ENCODE measurements at places on chromosomes 4 and X.

- DNase-seq = no peak
Observed at GRCh38 chr4:41209187-41209586, 5.2 kb downstream of the APBB2 start.

DNA sequence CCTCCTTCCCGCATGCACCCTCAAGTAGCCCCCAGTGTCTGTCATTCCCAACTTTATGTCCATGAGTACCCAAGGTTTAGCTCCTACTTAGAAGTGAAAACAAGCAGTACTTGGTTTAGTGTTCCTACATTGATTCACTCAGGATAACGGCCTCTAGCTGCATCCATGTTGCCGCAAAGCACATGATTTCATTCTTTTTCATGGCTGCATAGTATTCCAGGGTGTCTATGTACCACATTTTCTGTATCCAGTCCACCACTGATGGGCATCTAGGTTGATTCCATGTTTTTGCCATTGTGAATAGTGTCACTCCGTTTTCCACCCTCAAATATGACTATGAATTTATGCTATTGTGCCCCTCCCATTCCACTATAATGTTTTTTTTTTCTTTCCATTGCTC is 130.5 kb upstream of the MXRA5 start:
- no peak for DNase-seq

GRCh38 chrX:139949703-139950102 is 15.6 kb downstream of the CXorf66 start:
- no peak for DNase-seq

DNA sequence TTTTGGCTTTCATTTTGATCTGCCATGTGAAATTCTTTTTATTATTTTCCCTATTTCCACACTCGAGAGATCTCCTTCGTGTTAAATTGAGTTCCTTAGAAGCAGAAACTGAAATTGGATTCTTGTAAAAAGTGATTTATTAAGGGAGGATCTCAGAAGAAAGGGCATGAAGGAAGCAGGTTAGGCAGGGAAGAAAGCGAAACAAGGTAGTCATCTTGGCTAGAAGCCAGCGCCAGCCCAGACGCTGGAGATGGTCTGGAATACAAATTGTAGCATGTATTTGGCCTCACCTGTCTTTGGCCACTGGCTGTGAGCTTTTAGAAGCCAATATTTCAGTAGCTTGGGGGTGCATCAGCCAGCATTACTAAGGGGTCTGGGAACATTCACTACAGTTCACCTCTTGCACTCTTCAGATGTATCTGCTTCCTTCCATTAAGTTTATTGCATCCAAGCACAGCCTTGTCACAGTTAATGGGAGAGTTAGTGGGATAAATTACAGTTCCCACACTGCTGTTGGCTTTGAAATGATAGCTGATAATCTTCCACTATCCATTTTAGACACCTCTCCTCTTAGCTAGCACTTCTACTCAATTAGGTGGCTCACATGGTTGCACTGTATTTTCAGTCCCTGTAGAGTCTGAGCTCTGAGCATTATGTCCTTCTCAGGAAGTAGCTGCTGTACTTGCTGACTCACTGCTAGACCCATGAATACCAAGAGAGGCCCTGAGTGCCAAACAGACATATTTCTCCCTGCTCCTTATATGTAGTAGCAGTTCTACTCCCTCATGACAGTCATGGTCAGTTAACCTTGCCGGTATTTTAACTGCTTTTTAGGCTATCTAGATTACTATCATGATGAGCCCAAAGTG is 14.6 kb downstream of the GRXCR1 start:
- no peak for DNase-seq

- peak; percentile 33 for DNase-seq
Observed at GRCh38 chrX:155767051-155767875, 113.9 kb upstream of the VAMP7 start.

DNA sequence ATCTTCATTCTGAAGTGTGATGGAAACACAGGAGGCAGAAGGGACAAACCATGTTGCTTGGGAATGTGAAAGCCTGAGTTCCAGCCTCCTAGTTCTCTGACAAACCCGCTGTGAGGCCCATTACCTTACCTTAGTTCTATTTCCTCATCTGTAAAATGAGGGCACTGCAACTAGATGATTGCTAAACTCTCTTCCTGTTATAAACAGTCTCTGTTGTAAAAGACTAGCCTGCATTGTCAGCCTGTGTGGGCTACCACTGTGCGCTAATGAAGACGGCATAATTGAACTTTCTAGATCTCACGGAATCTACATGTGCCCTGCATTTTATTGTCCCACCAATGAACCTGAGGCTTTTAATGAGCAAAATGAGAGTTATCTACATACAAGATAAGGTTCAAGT is 147.2 kb downstream of the AFF2 start:
- no peak for DNase-seq

DNA sequence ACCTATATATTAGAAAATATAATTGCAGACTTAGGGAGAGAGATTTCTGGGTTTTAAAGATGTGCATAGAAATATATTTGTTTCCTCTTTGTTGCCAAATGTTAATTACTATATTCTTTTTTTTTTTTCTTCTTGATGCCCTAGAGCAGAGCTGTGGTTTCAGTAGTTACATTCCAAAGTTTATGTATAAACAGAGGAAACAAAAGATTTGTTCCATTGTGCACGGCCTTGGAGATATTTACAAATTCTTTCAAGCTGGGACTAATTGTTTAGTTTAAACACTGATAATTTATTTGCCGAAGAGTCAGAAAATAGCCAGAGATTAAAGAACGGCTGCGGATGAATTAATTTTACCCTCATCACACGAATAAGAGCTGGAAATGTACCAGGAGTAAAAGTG is 85.1 kb downstream of the USP46 start:
- no peak for DNase-seq

GRCh38 chr4:119284876-119285780 is 36.8 kb downstream of the FABP2 start:
- no peak for DNase-seq

GRCh38 chrX:55130481-55130880 is 41.7 kb downstream of the PAGE2 start:
- no peak for DNase-seq

DNA sequence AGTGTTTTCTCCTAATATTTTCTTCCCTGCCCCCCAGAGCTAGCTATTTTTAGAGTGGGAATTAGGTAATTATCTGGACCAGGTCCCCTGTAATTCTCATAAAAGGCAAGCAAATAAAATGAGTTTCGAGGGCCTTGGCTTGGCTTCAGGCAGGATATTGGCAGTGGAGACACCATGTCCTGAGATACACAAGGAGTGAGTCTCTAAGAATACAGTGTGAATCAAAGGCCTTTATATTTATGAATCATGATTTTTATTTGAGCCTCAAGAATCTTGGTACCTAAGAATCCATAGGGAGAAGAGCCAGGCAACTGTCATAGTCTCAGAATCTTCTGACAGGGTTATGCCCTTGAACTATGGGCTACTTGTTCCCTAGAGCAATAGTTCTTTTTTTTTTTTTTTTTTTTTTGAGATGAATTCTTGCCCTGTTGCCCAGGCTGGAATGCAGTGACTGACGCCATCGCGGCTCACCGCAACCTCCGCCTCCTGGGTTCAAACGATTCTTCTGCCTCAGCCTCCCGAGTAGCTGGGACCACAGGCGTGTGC is 205.4 kb downstream of the LDB2 start:
- DNase-seq = no peak

- DNase-seq = no peak
Observed at GRCh38 chr4:146959692-146960091, 14.0 kb upstream of the TTC29 start.

- DNase-seq = peak; percentile 49
Observed at GRCh38 chrX:153381684-153382532, 19.2 kb downstream of the PNMA6E start.

DNA sequence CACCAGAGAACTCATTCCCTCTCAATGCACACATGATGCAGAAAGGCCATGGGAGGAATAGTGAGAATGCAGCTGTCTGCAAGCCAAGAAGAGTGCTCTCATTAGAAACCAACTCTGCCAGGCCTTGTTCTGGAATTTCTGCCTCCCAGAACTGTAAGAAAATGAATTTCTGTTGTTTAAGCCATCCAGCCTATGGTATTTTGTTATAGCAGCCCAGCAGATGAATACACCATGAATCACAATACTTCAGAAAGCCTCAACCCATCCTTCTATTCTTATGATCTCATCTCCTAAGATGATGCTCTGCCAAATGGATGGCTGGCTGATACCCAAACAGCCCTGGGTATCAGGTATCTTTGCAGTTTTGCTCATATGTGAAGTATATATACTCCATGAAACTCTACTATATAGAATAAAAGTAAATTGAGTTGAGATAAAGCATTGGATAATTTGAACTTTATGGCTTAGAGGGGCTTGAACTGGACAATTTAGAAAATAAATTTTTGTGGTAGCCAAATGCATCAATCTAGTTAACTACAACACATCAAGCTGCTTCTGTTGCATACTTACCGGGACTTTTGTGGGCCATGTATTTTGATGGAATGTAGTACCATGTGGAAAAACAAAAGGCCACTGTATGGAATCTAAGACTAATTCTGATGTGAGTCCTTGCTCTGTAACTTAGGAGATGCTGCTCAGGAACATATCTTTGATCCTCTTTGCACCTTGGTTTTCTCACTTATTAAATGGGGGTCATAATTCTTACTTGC is 245.9 kb downstream of the HS3ST1 start:
- no peak for DNase-seq

GRCh38 chrX:70289168-70289792 is 447 bp downstream of the PDZD11 start:
- DNase-seq = no peak

GRCh38 chr4:86035688-86036087 is 324.2 kb downstream of the MAPK10 start:
- DNase-seq = no peak

- no peak for DNase-seq
Observed at GRCh38 chr4:176906709-176907108, 114.0 kb upstream of the VEGFC start.

- no peak for DNase-seq
Observed at GRCh38 chrX:45696736-45697135, 496.1 kb upstream of the DIPK2B start.

GRCh38 chr4:155039162-155039561 is 169.3 kb upstream of the NPY2R start:
- DNase-seq = no peak

GRCh38 chr4:148116264-148116663 is 325.9 kb downstream of the NR3C2 start:
- DNase-seq = no peak

- DNase-seq = no peak
Observed at GRCh38 chrX:140724736-140725135, 15.2 kb downstream of the LINC00632 start.

- DNase-seq = no peak
Observed at GRCh38 chrX:149717803-149718202, 5.9 kb downstream of the MAGEA11 start.

DNA sequence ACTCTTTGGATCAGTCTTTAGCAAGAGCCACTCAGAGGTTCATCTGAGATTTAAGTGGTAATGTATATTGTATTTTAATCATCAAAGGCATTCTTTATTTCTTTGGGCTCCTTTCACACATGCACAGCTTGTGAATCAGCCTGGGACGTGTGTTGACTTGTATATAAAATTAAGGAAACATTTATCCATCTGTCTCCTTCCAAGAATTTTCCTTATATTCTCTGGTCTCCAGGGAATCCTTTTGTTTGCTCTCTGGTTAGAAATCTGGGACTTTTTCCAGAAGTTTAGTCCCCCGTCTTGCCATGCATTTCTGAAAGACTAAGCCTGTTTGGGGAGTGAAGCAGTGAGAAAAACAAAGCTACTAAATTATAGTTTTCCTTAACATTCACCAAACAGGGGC is 212.3 kb downstream of the DCAF12L2 start:
- DNase-seq = no peak

- DNase-seq = no peak
Observed at GRCh38 chrX:1535241-1536041, 1.5 kb downstream of the P2RY8 start.

DNA sequence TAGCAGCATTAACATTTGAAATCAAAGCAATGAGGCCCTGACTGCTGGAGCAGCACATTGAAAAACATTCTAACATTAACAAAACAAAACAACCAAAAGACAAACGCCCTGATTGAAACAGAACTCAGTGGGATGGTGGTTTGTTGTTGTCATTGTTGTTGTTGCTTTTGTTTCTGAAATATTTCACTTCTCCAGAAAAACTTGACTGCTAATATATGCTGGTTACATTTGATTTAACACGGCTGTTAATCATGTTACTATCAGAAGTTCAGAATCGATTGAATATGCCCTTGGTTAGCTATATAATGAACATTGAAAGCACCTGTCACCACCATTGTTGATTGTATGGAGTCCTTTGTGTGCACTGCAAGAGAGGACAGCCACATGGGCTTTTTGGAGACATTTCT is 790.4 kb upstream of the GALNTL6 start:
- DNase-seq = no peak

GRCh38 chrX:1455948-1456280 is 3.2 kb upstream of the ASMTL start:
- no peak for DNase-seq

DNA sequence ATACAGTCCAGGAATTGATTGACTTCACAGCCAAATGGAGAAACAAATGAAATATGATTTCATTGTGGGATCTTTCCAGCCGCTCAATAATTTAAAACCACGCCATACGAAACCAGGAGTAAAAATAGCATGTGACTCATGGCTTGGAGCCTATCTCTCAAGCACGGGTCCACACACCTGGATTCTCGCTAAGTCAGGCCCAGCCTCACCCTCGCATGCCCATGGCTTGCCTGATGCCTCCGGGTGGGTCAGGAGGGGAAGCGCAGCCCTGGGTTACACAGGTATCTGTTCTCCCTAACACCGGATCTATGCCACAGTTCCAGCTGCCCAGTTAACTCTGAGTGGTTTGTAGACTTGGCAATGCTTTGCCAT is 5.6 kb upstream of the ABLIM2 start:
- DNase-seq = no peak

GRCh38 chr4:174580597-174580996 is 58.3 kb upstream of the HPGD start:
- no peak for DNase-seq

DNA sequence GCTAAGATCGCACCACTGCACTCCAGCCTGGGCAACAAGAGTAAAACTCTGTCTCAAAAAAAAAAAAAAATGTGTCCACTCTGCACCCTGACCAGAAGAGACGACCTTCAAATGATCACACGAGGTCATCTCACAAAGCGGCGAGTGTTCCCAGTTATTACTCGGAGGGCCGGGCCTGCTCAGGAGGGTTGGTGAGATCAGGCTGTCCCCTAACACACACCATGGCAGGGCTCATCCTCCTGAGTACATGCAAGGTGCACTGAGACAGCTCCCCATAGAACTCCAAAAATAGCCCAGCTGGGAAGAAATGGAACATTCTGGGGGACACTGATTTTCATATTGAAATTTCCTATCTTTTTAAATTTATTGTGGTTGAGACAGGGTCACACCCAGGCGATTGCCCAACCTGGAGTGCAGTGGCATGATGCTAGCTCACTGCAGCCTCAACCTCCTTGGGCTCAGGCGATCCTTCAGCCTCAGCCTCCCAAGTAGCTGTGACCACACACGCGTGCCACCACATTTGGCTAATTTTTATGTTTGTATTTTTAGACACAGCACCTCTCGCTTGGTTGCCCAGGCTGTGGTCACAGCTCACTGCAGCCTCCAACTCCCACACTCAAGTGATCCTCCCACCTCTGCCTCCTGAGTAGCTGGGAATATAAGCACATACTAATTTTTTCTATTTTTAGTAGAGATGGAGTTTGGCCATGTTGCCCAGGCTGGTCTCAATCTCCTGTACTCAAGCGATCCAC is 51.5 kb downstream of the DHRSX start:
- DNase-seq = no peak

GRCh38 chr4:37734989-37735388 is 48.8 kb upstream of the RELL1 start:
- DNase-seq = no peak

GRCh38 chrX:132292793-132293192 is 73.5 kb upstream of the RAP2C start:
- DNase-seq = no peak
